ENCODE measurements at places on chromosomes 12 and 14. TPM values are rescaled to one million over a fixed set of nuclear protein-coding genes. Genes with fewer than 3 reads are reported as not detected.

Gene MIPOL1
- total RNA-seq, result 14.7 TPM

Gene ERBB3
- total RNA-seq, result 1.7 TPM

Gene OR5AU1
- under 0.01 TPM for total RNA-seq

Gene UBE2N
- 91.8 TPM for total RNA-seq

Gene ADAMTS20
- under 0.01 TPM for total RNA-seq

Gene TRPV4
- total RNA-seq, result 0.43 TPM

Gene SMAGP
- 8.4 TPM for total RNA-seq

Gene WIF1
- not detected for total RNA-seq

Gene AQP6
- not detected for total RNA-seq

Gene COX8C
- total RNA-seq, result not detected

Gene SLCO1B1
- not detected for total RNA-seq

Gene PTHLH
- total RNA-seq, result 1.3 TPM

Gene HOXC13
- 0.32 TPM for total RNA-seq

Gene CYP27B1
- 0.97 TPM for total RNA-seq

Gene MUCL1
- not detected for total RNA-seq

Gene SYNE3
- 6.5 TPM for total RNA-seq

Gene CEBPE
- not detected for total RNA-seq

Gene SART3
- 59.2 TPM for total RNA-seq

Gene SERPINA12
- not detected for total RNA-seq

Gene FOXG1
- total RNA-seq, result not detected

Gene KCNA5
- not detected for total RNA-seq

Gene BEST3
- not detected for total RNA-seq

Gene PAPOLA
- 148 TPM for total RNA-seq

Gene SMIM41
- 0.43 TPM for total RNA-seq

Gene PPP4R4
- total RNA-seq, result under 0.01 TPM

Gene ANKRD33
- total RNA-seq, result not detected

Gene KRT2
- not detected for total RNA-seq

Gene TBX5
- total RNA-seq, result 0.43 TPM

Gene HOXC6
- total RNA-seq, result 1.6 TPM

Gene AKAP3
- 1.3 TPM for total RNA-seq

Gene VRTN
- not detected for total RNA-seq

Gene VASH1
- 3.9 TPM for total RNA-seq

Gene AKAP6
- total RNA-seq, result 3.9 TPM

Gene TAS2R42
- not detected for total RNA-seq

Gene HCAR1
- total RNA-seq, result 0.43 TPM

Gene LGR5
- not detected for total RNA-seq

All from fibroblast of villous mesenchyme (primary cell).